CD8-positive, alpha-beta T cell (primary cell): ENCODE measurements at places on chromosomes 5 and 9.

DNA sequence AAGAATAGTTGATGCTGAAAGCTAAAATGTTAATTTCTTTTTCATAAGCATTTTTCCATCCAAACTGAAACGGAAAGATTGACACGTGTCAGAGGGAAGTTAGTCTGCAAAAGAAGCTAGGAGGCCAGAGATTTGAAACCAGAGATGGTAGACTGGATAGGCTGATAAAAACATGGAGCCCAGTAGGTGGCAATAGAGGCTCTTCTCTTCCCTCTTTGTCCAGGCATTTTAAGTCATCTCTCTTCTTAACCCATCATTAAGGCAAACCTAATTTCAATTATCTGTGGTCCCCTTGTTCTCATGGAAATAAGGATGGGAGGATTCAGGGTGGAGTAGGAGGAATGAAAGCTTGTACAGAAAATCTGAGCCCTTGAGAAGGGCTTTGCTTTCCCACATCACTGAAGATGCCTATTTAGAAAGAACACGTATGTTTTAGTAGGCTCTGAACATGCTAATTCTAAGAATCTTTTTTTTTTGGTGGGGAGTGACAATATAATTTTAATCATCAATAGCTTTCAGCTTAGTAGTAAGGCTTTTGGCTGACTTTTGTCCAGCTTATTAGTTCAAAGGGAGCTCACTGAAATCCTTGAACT is 66.6 kb downstream of the ZNF474 start:
- no peak for DNase-seq

DNA sequence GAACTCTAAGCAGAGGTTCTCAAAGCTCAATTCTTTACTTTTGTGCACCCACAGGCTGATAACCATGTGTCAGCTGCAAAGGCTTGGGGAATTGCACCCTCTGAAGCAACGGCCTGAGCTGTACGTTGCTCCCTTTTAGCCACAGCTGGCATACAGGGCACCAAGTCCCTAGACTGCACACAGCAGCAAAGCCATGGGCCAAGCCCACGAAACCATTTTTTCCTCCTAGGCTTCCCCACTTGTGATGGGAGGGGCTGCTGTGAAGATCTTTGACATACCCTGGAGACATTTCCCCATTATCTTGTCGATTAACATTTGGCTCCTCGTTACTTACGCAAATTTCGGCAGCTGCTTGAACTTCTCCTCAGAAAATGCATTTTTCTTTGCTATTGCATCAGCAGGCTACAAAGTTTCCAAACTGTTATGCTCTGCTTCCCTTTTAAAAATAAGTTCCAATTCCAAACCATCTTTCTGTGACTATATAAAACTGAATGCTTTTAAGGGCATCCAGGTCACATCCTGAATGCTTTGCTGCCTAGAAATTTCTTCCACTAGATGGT is 23.0 kb downstream of the KIAA0825 start:
- no peak for DNase-seq

DNA sequence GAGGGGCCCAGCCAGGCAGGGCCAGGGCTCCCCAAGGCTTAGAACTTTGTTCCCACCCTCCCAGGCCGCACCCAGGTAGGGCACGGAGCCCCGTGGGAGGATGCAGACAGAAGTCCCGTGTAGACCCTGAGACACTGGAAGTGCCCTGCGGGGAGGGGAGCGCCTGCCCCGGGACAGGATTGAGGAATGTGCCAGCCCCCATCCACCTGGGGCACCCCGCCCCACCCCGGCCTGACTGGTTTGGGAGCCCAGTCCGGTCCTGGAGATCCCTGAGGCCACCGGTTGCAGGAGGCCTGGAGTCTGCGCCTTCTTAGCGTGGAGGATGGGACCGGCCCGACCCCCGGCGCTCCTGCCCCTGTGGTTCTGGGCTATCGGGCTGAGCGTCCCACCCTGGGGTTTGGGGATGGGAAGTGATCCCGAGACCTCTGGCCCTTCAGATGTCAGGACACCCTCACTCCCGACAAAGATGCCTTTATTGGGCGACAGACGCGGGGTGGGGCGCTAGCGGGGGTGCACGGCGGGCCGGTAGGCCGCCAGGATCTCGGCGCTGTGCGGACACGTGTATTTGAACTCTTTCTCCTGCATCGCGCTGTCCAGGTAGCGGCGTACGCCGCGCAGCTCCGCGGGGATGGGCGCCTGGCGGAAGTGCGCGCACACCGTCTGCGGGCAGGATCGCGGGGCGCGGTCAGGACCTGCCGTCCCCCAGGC is 2.0 kb downstream of the CLIC3 start:
- no peak for DNase-seq

- DNase-seq: no peak
These were observed 75.0 kb downstream of the HMHB1 start for GRCh38 chr5:143886651-143887638.

GRCh38 chr9:113177251-113177650 is 26.4 kb downstream of the SLC31A2 start:
- DNase-seq: no peak

DNA sequence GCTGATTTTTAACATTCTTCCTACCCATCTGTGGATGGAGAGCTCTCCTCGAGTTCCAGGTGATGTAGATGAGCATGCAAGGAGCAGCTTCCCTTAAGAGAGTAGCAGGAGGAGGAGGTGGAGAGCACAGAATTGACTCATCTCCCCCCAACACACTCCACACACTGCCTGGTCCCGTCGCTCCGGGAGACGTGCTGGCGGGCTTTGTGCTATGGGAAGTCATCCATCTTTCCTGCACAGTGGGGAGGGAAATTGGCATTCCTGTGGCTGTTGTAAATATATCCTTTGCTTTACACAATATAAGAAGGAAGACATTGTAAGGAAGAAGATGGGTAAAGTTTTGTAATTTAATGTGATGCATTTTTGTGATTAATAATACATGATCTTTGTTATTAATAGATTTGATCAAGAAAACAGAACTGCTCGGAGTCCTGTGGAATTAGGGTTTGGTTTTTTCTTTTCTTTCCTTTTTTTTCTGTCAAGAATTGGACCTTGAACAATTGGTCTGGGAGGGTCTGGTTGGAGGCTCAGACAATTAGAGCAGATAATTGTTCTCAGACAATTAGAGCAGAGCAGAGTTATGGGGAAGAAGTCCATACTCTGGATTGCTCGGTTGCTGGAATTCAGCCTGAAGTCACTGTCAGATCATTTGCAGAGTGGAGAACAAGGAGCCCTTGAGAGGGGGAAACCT is 297.8 kb downstream of the GADD45G start:
- no peak for DNase-seq

DNA sequence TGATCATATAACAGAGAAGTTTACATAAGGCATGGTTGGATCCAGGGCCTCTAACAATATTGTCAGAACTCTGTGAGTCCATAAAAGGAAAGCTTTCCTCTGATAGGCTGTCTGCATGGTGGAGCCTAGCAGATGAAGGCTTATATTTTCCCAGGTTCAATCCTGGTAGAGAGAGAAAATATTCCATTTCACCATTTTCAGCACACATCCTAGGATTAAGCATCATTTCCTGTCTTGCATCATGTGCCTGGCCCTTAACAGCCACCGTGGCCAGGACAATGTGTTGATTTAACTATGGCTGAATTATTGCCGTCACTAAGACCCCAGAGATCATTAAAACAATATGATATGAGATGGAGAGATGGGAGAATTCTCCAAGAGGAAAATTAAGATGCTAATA is 90.9 kb upstream of the GRIA1 start:
- no peak for DNase-seq

- no peak for DNase-seq
These were observed 12.8 kb upstream of the NUP214 start for GRCh38 chr9:131112374-131113154.

DNA sequence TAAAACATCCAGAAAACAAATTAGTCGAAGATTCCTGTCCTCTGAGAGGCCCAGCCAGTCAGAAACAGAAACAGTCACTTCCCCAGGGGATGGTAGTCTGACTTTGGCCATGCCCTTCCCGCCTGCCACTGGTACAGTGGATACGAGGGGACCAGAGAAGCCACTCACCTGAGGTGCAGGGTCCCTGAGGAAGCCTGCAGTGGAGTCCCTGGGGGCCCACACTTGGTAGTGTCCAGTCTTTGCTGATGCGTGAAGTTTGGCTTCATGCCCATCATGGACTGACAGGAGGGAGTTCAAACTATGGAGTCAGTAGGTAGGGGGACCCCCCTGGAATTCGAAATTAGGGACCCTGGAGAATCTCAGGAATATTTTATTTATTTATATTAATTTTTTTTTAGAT is 147.5 kb downstream of the DAB2IP start:
- no peak for DNase-seq

DNA sequence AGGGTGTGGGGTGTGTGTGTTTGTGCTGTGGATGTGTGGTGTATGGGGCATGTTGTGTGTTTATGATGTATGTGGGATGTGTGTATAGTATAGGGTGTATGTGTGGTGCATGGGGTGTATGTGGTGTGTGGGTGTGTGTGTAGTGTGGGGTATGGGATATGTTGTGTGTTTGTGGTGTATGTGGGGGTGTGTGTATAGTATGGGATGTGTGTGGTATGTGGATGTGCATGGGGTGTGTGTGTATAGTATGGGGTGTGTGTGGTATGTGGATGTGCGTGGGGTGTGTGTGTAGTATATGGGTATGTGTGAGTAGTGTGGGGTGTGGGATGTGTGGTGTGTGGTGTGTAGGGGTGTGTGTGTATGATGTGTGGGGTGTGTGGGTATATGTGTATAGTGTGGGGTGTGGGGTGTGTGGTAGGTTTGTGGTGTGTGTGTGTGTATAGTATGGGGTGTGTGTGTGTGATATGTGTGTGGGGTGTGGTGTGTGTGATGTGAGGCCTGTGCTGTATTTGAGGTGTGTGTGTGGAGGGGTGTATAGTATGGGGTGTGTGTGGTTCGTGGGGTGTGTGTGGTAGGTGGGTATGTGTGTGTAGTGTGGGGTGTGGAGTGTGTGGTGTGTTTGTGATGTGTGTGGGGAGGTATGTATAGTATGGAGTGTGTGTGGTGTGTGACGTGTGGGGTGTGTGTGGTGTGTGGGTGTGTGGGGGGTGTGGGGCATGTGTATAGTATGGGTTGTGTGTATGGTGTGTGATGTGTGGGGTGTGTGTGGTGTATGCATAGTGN is 10.5 kb downstream of the ECSCR start:
- peak; percentile 34 for DNase-seq

DNA sequence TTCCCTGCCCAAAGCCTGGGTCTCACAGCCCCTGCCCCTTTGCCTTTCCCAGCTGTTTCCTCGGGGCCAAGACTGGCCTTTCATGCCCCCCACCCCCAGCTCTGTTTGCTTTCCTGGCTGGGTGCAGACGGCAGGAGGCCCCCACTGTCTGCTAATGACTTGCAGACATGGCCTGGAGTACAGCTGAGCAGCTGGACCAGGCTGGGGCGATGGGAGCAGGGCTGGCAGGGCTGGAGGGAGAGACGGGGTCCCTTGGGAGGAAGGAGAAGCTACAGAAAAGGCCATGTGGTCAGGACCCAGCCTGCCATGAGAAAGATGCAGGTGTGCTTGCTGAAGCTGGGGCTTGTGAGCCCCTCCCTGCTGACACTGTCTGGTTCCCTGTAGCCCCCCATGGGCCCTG is 28.3 kb upstream of the GFPT2 start:
- DNase-seq: no peak

- DNase-seq: no peak
These were observed 20.5 kb downstream of the SPINK5 start for GRCh38 chr5:148084269-148084668.

DNA sequence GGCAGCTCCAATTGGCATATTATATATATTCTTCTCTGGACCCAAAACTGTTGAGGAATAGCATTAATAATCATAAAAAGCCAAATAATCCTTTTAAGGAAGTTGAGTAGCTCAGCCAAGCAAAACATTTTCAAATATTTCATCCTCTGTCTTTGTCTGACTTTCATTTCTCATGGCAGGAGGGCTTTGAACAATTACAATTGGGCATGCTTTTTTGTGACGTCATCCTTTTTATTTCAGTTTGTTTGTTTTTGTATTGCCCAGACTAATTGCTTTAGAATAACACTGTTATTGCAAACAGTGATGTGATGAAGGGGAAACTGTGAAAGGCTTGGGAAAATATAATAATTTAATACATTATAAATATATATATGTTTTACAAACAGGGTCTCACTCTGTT is 65.2 kb upstream of the MAP1B start:
- no peak for DNase-seq

GRCh38 chr9:36893911-36894310 is 140.2 kb downstream of the PAX5 start:
- DNase-seq: no peak

- no peak for DNase-seq
These were observed 41.4 kb downstream of the AGTPBP1 start for GRCh38 chr9:85700330-85700729.

- no peak for DNase-seq
These were observed 5.6 kb downstream of the HRH2 start for GRCh38 chr5:175663186-175664184.

GRCh38 chr5:71786337-71787055 is 67.4 kb downstream of the CARTPT start:
- no peak for DNase-seq

DNA sequence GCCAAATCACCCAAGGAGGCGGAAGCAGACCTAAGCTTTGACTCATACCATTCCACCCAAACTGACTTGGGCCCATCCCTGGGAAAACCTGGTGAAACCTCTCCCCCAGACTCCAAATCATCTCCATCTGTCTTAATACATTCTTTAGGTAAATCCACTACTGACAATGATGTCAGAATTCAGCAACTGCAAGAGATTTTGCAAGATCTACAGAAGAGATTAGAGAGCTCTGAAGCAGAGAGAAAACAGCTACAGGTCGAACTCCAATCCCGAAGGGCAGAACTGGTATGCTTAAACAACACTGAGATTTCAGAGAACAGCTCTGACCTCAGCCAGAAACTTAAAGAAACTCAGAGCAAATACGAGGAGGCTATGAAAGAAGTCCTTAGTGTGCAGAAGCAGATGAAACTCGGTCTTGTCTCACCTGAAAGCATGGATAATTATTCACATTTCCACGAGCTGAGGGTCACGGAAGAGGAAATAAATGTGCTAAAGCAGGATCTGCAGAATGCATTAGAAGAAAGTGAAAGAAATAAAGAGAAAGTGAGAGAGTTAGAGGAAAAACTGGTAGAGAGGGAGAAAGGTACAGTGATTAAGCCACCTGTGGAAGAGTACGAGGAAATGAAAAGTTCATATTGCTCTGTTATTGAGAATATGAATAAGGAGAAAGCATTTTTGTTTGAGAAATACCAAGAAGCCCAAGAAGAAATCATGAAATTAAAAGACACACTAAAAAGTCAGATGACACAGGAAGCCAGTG is 15.8 kb upstream of the TTC23L start:
- no peak for DNase-seq

DNA sequence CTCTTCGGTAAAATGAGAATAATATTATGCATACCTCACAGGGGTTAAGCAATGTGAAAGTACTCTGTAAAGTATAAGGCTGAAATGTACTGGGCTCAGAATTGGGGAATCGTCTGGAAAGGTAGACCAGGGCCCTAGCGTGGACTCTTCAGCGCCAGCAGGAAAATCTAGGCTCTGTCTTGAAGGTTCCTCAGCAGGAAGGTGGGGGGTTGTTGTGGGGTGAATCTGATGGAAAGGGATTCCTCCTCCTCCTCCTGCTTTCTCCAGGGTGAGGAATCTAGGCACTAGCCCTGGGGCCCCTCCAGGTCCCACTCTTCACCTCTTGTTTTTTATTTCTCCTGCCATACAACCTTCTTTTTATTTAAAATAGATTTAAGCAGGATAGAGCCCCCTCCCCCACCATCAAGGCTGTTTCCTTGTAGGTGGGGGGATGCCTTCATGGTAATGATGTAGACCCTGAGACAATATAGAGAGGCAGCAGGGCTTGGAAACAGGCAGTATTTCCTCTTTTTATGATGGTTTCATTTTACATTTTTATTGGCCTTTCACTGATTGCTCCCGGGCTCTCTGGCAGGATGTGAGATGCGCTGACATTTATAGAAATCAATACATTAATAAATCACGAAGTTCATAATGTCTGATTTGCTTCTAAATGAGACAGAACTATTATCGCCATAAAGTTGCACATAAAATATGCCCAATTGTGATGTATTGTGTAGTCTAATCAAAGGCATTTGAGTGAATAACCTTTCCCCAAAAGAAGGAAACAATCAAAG is 78.9 kb upstream of the GABRP start:
- no peak for DNase-seq
